Brain (organoid and tissue), 16 donors: ENCODE measurements at places on chromosomes 7 and 10.
A peak's percentile ranks its signal among the peaks of the same experiment; 100 is the strongest.

- peak; percentile 68 for DNase-seq
Measured at GRCh38 chr10:131885391-131886165, 15.2 kb upstream of the PPP2R2D start.

GRCh38 chr10:112375721-112376395, 1.9 kb downstream of the ACSL5 start:
- DNase-seq = no peak

DNA sequence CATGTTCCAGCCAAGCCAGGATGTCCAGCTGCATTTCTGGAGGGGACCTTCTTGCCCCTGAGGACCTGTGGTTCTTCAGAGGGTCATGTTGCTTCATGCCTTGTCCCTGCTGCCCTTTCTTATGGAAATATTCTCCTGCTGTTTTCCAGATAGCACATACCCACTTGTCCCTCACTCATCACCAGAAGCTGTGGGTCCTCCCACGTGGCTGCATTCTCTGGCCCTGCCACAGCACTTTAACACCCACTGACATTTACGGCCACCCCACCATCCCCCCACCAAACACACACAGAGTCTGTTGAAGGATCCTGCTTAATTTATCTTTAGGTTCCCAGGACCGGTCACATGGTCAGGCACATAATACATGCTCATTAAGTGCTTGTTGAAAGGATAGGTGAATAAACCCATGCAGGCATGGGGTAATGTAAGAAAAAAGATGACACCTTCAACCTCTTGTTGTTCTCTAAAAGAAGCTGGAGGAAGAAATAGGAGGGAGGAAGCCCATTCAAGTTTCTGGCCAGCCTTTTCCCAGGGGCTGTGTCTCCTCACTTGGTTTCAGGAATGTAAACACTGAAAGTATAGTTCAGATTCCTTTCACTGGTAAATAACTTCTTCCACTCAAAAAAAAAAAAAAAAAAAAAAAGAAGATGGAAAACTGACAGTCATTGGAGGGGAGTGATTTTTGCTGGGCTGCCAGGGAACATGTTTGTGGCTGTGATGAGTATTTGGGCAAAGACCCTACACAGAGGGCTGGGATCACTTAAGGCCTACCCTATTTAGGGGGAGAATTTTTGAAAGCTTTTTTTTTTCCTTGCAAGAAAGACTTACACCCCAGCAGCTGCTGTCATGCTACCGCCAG, 19.8 kb upstream of the BMPER start:
- DNase-seq = no peak

GRCh38 chr10:126475074-126475691, 86.9 kb upstream of the ADAM12 start:
- DNase-seq = no peak

DNA sequence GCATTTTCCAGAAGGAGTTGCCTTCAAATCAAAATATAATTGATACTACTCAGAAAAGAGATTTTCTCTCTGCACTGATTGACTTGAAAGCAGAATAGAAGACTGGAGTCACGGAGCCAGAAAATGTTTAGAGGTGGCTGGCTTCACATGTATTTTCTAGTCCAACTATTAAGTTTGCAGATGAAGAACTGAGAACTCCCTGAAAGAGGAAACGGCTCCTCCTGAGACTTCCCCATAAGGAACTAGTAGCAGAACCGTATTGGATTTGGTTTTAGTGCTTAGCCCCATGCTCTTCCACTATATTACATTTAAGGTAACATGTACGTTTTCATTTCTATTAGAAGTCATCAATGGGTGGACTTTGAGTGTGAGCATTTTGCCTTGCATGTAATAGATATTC, 946.3 kb downstream of the CNTNAP2 start:
- DNase-seq = no peak

DNA sequence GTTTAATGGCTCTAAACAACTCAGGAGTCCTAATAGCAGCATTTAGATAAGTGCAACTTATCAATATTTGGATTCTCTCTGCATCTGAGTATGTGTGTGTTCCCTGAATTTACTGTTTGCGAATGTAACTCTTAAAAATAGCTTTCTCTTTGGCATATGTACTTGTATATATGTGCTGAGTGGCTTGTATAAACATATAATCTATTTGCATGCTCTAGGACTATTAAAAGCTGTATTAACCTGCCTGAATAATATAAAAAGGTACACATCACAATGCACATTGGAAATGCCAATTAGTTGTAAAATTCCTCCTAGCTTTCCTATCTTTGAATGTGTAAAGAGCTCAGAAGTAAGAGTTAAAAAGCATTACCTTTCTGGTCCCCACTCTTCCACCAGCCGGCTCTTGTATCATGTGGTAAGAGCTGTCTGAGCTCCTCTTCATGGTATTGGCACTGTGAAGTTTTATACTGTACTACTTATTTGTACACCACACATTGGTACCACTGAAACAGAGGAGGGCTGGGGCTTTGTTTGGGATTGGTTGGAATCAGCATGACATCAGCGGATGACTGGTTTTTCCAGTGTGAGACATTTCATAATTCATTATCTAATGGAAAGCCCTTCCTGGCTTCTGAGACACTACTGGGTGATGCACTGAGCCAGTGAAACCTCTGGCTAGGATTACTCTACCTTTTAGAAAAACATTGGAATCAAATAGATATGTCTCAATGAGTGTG, at the start of gene INHBA:
TSS of gene INHBA (minus strand) at position 456 of the 737 bp plus-strand sequence. CDS start 2,716 bp downstream, outside the sequence.
- no peak for DNase-seq

- no peak for DNase-seq
Measured at GRCh38 chr7:151482883-151483710, 36.6 kb downstream of the RHEB start.

GRCh38 chr10:70982443-70982842, 94.1 kb upstream of the PCBD1 start:
- no peak for DNase-seq

GRCh38 chr10:119131512-119132240, 27.8 kb downstream of the DENND10 start:
- DNase-seq = no peak

- peak; percentile 53 for DNase-seq
Measured at GRCh38 chr7:45582868-45583277, 8.7 kb downstream of the ADCY1 start.

- DNase-seq = no peak
Measured at GRCh38 chr7:22859641-22860290, 37.1 kb upstream of the TOMM7 start.

GRCh38 chr10:126570621-126571602, 99.6 kb downstream of the C10orf90 start:
- no peak for DNase-seq

DNA sequence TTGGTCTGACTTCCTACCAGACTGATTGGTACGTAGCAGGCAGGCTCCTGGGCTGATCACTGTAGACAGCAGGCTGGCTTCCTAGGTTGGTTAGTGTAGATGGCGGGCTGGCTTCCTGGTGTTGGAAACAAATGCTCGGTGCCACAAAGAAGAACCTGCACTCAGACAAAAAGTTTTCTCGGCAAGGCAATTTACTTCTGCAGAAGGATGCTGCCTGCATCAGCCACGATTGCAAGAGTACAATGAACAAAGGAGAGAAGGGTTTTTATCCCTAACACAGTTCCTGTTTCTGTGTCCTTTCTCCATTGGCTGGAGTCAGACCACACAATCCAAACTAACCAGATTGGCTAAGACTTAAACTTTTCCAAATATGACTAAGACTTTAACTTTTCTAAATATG, 123.6 kb upstream of the PPP2R2D start:
- DNase-seq = no peak

DNA sequence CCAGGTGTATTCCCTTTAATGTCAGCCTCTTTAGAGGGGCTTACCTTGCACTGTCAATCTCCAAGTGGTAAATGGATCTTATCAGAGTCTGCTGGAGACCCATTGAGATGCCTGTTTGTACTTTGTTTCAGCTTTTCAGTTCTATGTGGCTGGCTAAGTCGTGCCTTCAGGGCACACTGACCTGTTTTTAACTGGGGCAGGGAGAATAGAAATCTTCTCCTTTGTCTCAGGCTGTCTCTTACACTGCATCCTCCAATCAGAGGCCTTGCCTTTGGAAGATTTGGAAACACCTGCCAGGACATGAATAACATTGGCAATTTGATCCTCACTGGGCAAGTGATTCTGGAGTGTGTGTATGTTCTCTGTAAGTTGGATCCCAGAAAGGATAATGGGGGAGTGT, 65.0 kb downstream of the POU6F2 start:
- DNase-seq = no peak
